Stimulated activated CD4-positive, alpha-beta T cell treated with anti-CD3 and anti-CD28 coated beads, Interleukin-4, amount 100 ng/mL, for 1 hour (primary cell): ENCODE measurements at places on chromosomes 13 and 19.
A peak's percentile ranks its signal among the peaks of the same experiment; 100 is the strongest.

- DNase-seq = peak; percentile 34
Measured at GRCh38 chr19:37304190-37304883, 66.6 kb upstream of the ZNF527 start.

DNA sequence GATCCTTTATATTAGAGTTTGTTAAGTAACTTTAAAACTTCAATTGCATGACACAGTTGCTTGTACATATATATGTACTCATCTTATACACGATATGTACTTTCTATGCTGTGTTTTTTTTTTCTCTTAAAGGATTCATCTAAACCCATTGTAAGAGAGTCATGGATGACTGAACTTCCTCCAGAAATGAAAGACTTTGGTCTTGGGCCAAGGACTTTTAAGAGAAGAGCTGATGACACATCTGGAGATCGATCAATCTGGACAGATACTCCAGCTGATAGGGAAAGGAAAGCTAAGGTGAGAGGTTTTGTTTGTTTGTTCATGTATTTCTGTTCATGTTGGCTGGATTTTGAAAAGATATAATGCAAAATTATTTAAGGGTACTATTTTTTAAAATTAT lies 26.0 kb downstream of the GPALPP1 start:
- DNase-seq = no peak

DNA sequence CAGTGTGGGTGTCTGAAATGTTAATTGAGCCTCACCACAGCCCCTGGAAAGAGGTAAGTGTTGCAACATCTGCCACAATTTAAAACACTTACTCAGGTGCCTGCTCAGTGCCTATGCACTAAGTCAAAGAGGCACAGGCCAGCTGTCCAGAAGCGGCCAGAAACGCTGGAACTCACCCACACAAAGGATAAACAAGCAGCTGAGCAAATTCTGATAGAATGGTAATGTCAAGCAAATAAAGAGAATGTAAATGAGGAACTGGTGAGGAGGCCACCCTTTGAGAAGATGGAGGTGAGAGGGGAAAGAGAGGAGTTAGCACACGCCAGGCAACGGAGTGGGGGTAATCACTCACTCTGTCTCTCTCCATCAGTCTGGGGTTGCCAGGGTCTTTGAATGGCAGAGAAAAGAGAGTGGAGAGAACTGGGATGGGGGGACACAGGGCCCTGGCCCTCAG lies 67.7 kb upstream of the SERP2 start:
- no peak for DNase-seq

- DNase-seq = no peak
Measured at GRCh38 chr13:94210816-94211215, 268.7 kb downstream of the DCT start.

- DNase-seq = no peak
Measured at GRCh38 chr13:73001971-73002370, 56.8 kb upstream of the KLF5 start.

DNA sequence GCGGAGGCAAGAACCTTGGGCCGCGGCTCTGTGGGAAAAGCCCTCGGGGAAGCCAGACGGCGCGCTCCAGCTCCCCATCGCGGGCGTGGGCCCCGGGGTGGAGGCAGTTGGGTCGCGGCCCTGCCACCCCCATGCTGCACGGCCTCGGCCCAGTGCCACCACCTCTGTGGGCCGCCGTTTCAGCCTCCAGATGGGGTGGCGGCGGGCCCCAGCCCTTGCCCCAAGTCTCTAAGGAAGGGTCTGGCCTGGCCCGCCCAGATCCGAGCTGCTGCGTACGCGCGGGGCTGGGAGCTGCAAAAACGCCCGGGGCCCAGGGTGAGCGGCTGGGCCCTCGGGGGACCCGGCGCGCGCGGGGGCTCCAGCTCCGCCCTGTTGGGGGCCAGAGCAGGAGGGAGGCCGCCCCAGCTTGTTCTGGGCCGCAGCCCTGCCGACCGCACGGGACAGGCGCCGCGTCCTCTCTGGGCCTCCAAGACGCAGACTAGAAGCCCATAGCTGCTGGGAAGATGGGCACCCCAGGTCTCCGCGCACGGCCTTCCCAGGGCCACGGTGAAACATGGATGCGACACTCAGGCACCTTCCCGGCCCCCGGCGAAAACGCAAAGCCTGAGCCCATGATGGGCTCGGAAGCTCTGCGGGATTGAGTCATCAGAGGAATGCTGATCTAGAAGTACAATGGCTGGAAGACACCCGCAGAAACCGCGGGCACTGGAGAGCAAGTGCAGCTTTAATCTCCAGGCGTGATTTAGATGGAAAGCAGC lies 110.1 kb downstream of the KCTD15 start:
- DNase-seq = no peak

DNA sequence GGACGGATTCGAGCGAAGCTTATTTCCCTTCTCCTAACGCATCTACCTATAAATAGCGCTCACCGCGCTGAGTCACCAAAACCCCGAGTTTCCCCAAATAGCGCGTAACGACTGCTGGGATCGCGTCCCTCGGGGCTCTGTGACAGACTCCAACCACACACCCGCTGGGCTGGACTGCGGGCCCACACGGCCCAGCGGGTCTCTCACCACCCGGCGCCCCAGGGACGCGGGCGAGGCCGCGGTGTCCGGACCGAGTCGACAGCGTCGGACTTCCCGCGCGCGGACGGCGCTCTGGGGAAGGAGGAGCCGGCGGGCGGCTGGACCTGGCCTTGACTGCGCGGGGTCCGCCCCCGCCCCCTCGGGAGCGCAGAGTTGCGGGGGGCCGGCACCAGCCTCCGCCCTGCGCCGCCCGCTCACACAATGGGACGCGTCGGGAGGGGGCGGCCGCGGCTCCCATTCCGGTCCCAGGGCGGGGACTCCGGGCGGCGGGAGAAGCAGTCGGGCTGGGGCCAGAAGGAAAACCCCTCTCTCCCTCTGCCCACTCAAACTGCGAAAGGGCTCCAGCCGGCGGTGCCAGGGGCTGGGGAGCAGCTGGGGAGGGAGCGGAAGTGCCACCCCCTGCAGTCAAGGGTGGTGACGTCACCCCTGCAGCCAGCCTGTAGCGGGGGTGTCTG lies 108.8 kb downstream of the KCNRG start:
- peak; percentile 68 for DNase-seq

DNA sequence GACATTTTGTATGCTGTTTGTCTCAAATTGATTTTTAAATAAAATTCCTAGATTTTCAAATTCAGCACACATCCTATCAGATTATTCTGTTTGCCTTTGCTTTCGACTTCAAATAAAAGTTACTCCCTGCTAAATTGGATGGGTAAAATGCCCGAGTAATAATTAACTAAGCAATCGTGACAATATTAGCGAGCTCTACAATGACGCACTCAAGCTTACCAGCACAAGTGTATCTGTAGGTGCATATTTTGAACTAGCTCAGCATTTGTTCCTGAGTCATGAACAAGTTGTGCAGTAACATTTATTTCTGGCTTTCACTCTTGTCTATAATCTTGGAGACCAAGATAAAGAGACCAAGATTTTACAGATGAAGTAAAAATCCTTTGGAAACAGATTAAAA lies 113.4 kb downstream of the UBL3 start:
- DNase-seq = no peak

- DNase-seq = no peak
Measured at GRCh38 chr13:105758918-105759860, 776.3 kb downstream of the EFNB2 start.

DNA sequence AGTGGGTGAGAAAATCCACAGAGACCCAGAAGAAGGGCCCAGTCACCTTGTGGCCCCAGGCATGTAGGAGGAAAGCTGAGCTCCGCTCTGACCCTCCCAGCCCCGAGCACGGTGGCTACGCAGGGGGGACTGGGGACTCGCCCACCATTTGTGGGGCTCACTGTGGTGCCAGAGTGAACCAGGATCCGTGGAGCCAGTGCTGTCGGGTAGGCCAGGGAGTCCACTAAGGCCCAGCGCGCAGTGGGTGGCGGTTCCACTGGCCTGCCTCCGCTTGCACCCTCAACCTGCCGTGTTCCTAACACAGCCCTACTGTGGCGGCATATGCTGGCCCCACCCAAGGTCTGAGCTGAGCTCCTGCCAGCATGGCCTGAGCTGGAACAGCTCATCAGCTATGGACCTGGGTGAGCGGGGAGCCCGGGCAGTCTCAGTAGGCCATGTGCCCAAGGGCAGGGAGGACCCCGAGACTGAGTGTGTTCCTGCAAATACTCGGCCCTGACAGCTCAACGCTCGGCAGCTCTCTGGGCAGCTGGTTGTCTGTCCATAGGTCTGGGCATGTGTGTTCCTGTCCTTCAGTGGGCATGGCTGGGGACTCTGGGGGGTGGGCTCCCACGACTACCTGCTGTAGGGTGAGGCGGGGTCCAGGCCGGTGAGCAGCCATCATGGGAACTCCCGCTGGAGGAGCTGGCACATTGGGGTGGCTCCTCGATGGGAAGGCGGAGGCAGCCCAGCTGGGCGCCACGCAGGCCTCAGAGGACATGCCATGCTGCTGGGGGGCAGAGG lies 36.6 kb downstream of the CEBPG start:
- no peak for DNase-seq

DNA sequence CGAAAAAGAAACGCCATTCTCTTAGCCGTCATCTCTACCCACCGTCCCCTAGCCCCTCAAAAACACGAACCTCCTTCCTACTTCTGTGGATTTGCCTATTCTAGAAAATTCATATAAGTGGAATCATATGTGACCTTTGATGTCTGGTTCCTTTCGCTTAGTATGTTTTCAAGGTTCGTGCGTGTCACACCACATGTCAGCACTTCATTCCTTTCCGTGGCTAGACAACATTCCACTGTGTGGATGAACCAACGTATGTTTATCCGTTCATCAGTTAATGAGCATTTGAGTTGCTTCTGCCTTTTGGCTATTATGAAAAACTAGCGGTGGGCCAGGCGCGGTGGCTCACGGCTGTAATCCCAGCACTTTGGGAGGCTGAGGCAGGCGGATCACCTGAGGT lies 14.0 kb upstream of the PPP1R12C start:
- DNase-seq = no peak

DNA sequence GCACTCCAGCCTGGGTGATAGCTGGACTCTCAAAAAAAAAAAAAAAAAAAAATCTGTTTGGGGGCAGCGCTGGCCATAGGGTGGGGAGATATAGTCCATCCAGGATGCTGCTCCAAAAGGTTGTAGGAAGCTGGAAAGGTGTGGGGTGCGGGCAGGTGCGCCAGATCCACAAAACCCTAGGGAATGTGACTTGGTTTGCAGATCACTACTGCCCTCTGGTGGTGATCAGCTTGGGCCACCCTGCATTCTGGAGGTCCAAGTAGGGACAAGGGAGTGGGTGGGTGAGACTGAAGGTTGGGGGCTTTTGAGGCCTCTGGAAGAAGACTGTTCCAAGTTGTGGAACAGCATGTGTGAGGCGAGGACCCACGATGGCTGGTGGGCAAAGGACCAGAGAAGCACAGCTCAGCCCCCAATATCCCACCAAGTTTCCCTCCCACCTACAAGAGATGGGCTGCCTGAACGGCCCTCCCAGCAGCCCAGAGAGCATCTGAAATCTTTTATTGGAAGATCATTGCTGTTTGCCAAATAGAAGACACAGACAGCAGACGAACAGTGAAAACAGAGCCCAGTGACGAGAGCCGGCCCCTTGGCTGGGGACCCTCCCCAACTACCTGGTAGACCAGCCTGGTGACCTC lies 10.4 kb upstream of the TYK2 start:
- DNase-seq = peak; percentile 58

DNA sequence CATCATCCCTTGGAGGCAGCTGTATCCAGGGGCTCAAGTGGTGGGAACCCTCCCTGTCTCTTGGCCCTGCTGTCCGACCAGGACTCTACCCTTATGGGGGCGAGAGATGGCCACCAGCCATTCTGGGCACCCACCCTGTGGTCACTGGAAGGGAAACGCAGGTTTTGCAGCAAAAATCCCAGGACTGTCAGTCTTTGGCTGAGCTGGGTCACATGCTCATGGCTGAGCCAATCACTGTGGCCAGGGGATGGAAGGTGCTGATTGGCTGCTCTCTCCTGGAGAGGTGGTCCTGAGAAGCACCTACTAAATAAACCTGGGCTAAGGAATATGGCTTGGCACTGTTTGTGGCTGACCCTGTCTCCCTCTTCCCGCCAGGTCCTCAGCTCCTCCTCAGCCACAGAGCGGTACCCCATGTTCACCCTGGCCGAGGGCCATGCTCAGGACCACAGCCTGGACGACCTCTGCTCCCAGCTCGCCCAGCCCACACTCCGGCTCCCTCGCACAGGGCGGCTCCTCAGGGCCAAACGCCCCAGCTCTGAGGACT lies 8.9 kb downstream of the ATG4D start:
- peak; percentile 43 for DNase-seq

- no peak for DNase-seq
Measured at GRCh38 chr13:112486386-112487126, 101.4 kb downstream of the TUBGCP3 start.

DNA sequence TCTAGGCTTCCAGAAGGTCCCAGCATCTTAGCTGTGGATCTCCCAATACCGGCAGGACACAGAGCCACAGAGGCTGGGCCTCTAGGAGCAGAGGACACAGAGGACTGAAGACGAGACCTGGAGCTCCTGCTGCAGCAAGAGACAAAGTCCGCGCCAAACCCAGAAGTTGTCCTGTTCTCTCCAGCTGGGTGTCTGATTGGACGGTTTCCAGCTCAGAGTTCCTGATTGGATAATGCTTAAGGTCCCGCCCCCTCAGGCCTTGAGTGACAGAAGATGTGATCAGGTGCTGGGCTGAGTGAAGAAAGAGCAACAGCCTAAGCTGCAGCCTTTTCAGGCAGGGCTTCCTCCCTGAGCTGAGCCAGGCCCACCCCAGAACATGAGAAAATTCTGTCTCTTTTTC lies 59.9 kb upstream of the ZNF85 start:
- DNase-seq = no peak

DNA sequence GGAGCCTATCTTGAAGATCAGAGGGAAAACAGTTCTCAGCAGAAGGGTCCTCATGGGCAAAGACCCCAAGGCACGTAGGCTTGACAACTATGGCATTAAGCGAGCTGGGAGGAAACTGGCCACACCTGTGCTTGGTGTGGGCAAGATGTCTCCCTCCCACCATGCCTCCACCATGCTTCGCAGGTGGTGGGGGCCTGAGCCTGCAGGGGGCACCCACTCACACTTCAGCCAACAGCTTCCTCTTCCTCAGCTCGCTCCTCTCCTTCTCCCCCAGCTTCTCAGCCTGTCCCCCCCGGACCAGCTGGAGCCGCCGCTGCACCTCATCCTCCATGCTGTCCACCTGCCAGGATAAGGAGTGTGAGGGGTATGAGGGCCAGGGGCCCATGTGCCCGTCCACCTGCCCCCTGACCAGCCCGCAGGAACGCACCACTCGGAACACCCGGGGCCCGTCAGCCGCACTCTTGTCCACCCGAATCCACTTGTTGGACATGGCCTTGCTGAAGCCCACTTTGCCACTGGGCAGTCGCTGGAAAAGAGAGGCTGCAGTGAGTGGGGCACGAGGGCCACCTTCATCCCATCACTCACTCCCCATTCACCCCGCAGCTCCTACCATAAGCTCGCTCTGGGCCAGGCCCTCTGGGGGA lies 3.4 kb downstream of the FARSA start:
- no peak for DNase-seq

DNA sequence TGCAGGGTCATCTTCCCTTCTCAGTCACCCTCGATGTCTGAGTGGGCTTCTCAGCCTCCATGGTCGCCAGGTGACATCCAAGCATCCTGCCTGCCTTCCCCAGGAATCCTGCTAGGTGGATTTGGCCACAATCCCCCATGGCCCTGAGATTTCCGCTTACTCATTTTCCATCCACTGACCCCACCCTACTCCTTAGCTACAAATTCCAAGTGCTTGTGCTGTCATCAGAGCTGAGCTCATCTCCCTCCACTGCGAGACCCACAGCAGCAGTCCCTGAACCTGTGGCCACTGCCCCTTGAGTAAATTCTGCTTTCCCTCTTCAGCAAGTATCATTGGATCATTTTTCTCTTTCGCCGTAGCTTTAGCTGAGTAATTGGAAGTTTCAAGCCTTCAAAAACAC lies 90.5 kb upstream of the ANKRD10 start:
- DNase-seq = no peak

- DNase-seq = no peak
Measured at GRCh38 chr13:72561791-72562190, 165.6 kb downstream of the MZT1 start.
